ENCODE measurements at places on chromosomes 11 and 22.

GRCh38 chr11:134070342-134070845, 1.5 kb downstream of the JAM3 start:
- DNase-seq, result no peak

DNA sequence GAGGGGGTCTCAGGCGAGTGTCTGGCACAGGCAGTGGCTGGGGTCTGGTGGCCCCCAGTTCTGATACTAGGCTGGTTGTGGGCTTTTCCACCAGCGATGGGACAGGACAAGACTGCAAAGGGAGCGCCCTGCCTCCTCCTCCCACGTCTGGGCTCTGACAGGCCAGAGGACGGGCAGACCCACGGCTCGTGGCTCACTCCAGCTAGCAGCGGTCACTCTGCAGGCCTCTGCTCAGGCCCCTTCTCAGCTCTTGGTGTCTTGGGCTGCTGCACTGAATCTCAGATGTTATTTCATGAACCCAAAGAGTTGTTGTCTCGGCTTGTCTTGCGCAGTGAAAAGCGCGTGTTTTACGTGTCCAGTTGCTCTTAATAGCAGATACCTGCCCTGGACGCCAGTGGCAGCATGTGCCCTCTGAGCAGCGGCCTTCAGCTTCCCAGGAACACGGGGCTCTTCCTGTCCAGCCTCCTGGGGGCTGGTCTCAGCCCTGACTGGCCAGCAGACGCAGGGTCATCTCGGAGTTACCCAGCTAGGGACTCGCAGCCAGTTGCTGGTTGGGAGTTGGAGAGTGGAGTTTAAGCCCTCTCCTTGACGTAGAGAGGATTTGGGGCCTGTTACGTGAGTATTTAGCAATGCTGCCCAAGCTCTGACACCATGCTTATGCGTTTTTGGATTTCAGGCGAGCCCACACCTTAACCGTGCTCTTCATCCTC, 9.6 kb downstream of the PTDSS2 start:
- DNase-seq, result no peak

- DNase-seq, result no peak
Measured at GRCh38 chr11:126660761-126661425, 305.4 kb downstream of the ST3GAL4 start.

GRCh38 chr11:110738641-110739040, 26.4 kb upstream of the ARHGAP20 start:
- no peak for DNase-seq

GRCh38 chr11:92867913-92868619, 101.4 kb upstream of the MTNR1B start:
- peak; percentile 94 for DNase-seq

- DNase-seq, result no peak
Measured at GRCh38 chr22:31567196-31567595, 70.9 kb downstream of the SFI1 start.

GRCh38 chr11:27192184-27192583, 151.6 kb downstream of the BBOX1 start:
- no peak for DNase-seq

DNA sequence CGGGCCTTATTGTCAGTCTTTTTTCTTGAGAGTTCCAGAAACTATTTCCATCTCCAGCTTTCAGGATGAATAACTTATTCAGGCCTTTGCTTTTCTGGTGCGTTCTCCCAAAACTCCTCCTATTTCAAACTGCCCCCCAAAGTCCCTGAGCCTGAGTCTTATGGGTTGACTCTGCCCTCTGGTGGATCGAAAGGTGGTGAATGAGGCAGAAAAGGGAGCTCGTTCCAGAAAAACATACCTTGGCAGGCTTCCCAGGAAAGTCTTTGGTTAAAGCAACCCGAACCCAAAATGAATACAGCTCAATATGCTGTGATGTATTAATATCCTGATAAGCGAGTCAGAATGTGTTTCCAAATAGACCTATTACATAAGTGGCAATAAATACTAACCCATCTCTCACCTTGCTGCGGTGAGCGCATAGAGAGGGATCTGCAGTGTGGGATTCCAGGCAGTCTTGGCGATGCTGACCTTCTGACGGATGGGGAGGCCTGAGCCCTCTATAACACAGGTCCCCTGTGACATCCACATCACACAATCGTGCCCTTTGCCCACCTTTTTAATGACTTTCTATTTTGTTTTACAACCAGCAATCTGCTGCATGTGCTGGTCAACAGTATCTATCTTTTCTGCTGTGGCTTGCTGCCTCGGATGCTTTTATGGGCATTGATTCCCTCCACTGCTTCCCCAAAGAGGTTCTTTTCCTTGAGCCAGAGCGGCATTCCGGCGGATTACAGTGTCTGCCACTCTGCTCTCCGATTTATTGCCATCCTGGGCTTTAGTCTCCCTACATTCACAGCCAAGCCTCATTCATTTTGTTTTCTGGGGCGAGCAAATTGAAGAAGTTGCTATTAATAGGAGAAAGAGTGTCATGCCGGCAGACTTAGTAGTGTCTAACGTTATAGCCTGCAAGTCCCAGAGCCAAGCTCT, 756.8 kb downstream of the NTM start:
- peak; percentile 63 for DNase-seq

Data from NCI-H748 treated with DMSO at 0.1 percent for 48 hours (cell line).